ENCODE measurements at places on chromosomes 16 and 17.

DNA sequence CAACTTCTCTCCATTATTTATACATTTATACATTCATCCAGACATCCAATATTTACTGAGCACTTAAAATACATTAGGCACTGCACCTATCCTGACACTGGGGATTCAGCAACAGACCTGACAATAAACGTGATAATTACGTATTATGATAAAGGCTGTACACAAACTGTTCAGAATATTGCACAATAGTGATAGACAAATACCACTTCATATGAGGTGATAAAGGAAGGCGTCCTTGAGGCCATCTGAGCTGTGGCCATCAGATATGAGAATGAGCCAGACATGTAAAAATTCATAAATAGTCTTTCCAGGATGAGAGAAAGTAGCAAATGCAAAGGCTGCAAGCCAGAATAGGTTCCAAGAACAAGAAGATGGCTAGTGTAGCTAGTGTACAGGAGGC, 8.6 kb downstream of the USP32 start:
- H3K27me3 ChIP-seq: no peaks in the 10 kb centered on the region
- no peak overlapping the region for H3K27ac ChIP-seq
- peaks cover 52% of the 10 kb centered on the region for H3K4me1 ChIP-seq
- no peaks in the 10 kb centered on the region for H3K36me3 ChIP-seq
- no peak overlapping the region for H3K4me3 ChIP-seq
- no peak for DNase-seq

- H3K4me1 ChIP-seq: no peaks in the 10 kb centered on the region
- no peak overlapping the region for H3K4me3 ChIP-seq
Measured at GRCh38 chr16:24815021-24815420, 30.7 kb upstream of the SLC5A11 start.

DNA sequence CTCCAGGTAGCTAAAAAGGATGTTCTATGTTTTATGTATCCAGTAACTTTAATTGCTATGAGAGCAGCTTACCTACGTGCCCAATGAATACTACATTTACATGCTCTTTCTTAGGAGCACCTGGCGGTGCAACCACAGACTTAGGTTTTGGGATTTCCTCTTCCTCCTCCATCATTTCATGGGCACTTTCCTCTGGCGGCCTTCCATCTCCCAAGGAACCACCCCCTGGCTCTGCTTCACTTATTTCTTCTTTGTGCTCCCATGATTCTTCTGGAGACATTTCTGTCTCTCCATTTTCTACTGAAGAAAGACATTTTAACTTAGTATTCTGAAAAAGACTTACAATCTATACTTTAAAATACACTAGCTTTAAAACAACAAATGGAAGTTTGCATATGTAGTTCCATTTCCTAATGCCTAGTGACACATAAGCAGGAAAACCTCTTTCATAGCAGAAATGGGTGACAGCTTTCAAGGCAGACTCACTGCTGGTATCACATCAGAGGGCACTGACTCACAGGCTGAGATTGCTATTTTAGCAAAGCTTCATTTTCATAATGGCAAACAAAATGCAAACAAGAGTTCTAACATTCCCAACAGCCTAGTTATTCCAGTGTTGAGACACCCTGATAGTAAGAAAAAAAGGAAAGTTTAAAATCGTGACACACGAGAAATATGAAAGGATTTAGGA, 19.1 kb downstream of the GSPT1 start:
- no peak for DNase-seq
- H3K27me3 ChIP-seq: no peaks in the 10 kb centered on the region
- H3K4me3 ChIP-seq: no peak overlapping the region
- no peak overlapping the region for H3K27ac ChIP-seq

GRCh38 chr17:51818777-51819176, 339.7 kb downstream of the CA10 start:
- no peak overlapping the region for H3K4me3 ChIP-seq
- no peaks in the 10 kb centered on the region for H3K4me1 ChIP-seq

DNA sequence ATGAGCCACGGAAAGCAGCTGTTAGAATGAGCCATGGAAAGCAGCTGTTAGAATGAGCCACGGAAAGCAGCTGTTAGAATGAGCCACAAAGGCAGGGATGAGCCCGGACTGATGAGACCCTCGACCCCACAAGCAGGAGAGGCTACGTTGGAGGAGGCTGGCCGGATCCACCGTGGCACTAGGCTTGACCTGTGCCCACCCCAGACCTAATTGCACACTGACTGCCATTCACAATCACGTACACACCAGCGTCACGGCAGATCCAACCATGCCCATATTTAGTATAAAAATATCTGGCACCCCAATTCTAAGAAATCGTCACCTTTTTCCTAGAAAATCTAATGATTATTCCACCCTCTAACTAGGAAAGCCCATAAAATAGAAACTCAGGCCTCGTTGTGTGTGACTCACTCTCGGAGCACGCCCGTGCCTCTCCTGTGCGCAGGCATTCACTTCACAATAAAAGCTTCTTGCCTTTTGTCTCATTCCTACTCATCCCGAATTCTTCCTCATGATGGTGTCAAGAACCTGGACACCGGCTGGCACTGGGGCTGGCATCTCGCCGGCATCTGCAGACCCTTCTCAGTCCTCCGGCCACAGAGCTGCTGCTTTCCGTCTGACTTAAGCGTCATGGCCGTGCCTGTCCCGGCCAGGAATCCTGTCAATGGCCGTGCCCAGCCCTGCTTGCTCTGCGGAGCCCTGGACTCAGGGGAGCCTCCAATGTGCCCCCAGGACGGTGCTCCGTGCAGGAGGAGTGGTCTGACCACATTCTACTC, 5.5 kb upstream of the SECTM1 start:
- H3K27me3 ChIP-seq: no peaks in the 10 kb centered on the region
- DNase-seq: no peak
- H3K4me1 ChIP-seq: peaks cover 18% of the 10 kb centered on the region
- no peaks in the 10 kb centered on the region for H3K36me3 ChIP-seq
- peak overlapping the region; percentile 66 for H3K27ac ChIP-seq

GRCh38 chr17:66540131-66540781, 237.8 kb downstream of the PRKCA start:
- H3K4me3 ChIP-seq: no peak overlapping the region
- H3K27me3 ChIP-seq: no peaks in the 10 kb centered on the region
- DNase-seq: no peak
- H3K27ac ChIP-seq: no peak overlapping the region

- H3K27ac ChIP-seq: no peak overlapping the region
- H3K4me3 ChIP-seq: no peak overlapping the region
- H3K27me3 ChIP-seq: peaks cover 1% of the 10 kb centered on the region
- no peaks in the 10 kb centered on the region for H3K36me3 ChIP-seq
Measured at GRCh38 chr16:71351558-71351901, 7.0 kb upstream of the CALB2 start.

DNA sequence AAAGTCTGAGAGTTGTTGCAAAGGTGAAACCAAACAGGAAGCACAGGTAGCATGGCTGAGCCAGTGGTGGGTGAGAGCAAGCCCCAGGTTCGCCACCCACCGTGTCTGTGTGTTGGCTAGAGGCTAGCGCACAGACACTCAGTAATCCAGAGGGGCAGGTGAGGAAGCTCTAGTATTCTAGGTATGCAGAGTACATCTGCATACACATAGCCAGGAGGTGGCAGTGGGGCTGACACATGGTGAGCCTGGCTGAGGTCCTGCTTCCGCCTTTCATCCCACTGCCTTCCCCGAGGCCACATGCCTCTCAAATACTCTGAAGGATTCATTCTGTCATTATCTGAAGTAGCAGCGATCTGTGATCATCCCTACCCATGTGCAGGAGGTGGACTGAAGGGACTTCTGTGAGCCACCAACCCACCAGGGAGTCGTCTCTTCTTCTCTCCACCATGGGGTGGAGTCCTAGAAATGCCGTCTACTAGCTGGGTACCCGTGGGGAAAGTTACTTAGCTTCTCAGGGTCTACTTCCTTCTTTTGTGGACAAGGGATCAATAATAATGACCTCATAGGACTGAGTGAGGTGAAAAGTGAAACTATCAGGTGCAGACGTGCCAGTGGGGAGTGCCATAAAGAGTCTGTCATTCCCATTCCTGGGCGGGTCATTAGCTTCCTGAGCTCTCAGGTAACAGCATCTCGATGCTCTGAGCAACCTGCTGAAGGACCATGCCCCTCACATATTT, 36.0 kb upstream of the ICAM2 start:
- no peaks in the 10 kb centered on the region for H3K27me3 ChIP-seq
- peaks cover 6% of the 10 kb centered on the region for H3K36me3 ChIP-seq
- H3K4me3 ChIP-seq: no peak overlapping the region
- no peak overlapping the region for H3K27ac ChIP-seq
- DNase-seq: no peak
- H3K4me1 ChIP-seq: peaks cover 11% of the 10 kb centered on the region

DNA sequence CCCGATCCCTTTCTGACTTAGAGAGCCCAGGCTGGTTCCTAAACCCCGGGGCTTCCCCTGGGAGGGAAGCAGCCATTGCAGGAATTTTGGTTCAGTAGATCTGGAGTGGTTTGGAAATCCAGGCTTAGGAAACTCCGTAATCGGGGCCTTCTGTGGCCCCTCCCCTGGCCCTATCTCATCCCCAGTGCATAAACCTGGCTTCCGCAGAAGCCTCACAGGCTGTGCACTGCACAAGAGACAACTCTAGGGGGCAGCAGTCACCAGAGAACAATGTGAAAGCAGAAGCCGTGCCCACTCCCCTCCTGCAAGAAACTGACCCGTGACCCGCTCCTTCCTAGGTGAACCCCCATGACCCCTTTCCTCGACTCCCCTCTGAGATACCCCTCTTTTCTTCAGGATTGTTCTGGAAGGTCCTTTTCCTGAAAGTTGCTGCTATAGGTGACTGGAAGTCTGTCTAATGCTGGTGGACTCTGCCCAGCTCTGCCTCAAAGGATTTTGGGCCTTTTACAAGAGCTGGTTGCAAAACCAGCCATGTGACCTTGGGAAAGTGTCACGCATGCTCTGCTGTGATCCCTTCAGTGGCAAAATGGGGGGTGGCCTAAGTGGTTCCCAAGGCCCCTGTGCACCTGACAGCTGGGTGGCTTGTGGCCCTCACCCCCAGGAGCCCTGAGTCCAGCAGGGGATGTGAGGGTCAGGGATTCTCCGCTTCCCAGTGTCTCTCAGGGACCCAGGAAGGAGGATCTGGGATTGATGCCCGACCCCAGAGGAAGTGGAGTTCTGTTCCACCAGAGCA, 14.4 kb downstream of the GUCY2D start:
- peak overlapping the region; percentile 11 for H3K4me3 ChIP-seq
- no peak for DNase-seq
- H3K27ac ChIP-seq: no peak overlapping the region
- H3K27me3 ChIP-seq: no peaks in the 10 kb centered on the region
- no peaks in the 10 kb centered on the region for H3K36me3 ChIP-seq
- H3K4me1 ChIP-seq: peaks cover 63% of the 10 kb centered on the region
